Naive thymus-derived CD8-positive, alpha-beta T cell (primary cell): ENCODE measurements at places on chromosomes 13 and 19. TPM values are rescaled to one million over a fixed set of nuclear protein-coding genes. Genes with fewer than 3 reads are reported as not detected.

CEACAM8 gene
- not detected for total RNA-seq

RAP2A gene
- 17.7 TPM for total RNA-seq

FAAP24 gene
- total RNA-seq = 2.0 TPM

PGLYRP1 gene
- total RNA-seq = not detected

RASL11A gene
- total RNA-seq = 2.9 TPM

LILRA1 gene
- total RNA-seq = not detected

ZNF580 gene
- total RNA-seq = 110 TPM

KRTDAP gene
- not detected for total RNA-seq

LCP1 gene
- 391 TPM for total RNA-seq

PET100 gene
- total RNA-seq = 124 TPM

APOC4 gene
- not detected for total RNA-seq
